ENCODE measurements at places on chromosomes 13 and 19. TPM values are rescaled to one million over a fixed set of nuclear protein-coding genes. Genes with fewer than 3 reads are reported as not detected.

STAP2 gene
- 2.3 TPM for total RNA-seq

GPX4 gene
- total RNA-seq, result 281 TPM

ZNF540 gene
- 2.3 TPM for total RNA-seq

KLHL1 gene
- total RNA-seq, result not detected

PRR19 gene
- 0.19 TPM for total RNA-seq

CRLF1 gene
- 19.7 TPM for total RNA-seq

ADAMTSL5 gene
- total RNA-seq, result 1.9 TPM

ZNF584 gene
- 16.7 TPM for total RNA-seq

RFPL4A gene
- total RNA-seq, result not detected

ZNF302 gene
- total RNA-seq, result 14.9 TPM

SLAIN1 gene
- 0.56 TPM for total RNA-seq

APOC1 gene
- 1.3 TPM for total RNA-seq

LCP1 gene
- 1.4 TPM for total RNA-seq

ARID3A gene
- 12.7 TPM for total RNA-seq

TUBB4A gene
- total RNA-seq, result 1.1 TPM

Measured in regular cardiac myocyte (primary cell).